ENCODE measurements at places on chromosomes 5 and 9. TPM values are rescaled to one million over a fixed set of nuclear protein-coding genes. Genes with fewer than 3 reads are reported as not detected.

DNA sequence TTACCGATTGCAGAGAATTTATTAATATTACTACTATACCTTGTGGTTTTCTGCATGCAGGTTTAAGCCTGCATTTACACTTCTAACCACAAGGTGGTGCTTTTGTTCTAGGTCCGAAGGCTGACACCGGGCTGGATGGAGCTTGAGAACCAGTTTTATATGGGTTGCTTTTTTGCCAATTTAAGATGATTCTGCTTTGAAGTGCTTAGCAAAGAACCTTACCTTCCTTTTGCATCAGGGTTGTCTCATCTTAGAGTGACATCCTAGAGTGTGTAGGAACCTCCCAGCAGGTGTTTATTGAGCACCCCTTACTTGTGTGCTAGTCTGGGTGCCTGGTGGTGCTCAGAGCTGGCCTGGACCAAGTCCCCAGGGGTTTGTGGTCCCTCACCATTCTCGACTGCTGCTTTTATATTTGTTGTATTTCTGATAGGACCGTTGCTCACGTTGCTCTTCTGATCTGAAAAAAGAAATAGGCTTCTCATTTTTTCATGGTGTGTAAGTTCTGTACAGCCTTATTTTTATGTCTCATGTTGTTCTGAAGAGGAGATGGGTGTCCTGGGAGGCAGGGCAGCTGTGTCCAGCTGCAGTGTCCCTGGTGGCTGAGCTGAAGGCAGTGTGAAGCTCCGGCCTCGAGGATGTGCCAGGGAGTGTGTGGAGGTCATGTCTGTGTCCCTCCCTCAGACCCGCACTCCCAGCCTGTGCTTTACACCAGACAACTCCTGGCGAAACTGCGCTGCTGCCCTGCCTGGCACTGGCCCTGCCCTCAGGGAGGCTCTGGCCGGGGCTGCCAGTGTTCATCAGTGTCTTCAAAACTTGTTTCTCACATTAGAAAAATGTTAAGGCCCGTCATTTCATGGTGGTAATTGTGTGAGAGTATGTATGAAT lies 54.3 kb downstream of the EHMT1 start:
- DNase-seq: no peak

GRCh38 chr9:111832449-111832848 lies 37.7 kb upstream of the SHOC1 start:
- DNase-seq: no peak

PARP8 gene
- 5.5 TPM for total RNA-seq

GRCh38 chr5:8079056-8079455 lies 210.1 kb downstream of the MTRR start:
- DNase-seq: no peak

DNA sequence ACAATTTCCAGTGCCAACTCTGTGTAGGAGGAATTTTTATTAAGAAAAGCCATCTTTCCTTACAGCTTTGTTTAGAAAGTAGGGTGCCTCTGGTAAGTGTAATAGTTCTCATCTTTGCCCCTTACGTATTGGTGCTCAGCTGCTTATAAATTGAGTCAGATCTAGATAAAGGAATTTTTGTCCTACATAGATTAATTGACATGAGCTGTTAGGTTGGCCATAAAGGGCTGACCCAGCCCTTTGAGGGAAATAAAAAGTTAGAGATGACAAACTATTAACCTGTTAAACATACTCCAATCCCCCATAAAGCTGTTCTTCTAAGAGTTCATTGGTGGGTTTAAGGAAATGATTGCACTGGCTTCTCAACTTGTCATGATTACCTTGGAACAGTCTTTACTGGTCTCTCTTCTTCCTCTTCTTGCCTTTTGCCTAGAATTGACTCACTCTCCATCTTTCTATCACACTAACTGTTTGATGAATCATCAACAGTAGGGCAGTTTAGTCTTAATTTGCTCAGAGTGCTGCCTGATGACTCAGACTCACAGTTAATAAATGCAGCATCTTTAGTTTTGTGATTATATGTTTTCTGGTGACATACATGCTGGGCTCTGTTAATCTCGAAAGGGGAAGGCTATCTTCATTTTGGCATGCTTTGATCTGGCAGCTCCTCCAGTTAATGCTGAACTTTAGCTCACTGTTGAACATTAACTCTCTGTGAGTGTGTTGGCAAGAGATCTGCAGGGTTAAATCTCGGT lies 51.7 kb downstream of the ARHGAP26 start:
- no peak for DNase-seq

- no peak for DNase-seq
Observed at GRCh38 chr5:145579301-145579700, 255.8 kb downstream of the PRELID2 start.

TYRP1 gene
- 102 TPM for total RNA-seq

MYMK gene
- total RNA-seq: not detected
